ENCODE measurements at places on chromosomes 6 and 20. TPM values are rescaled to one million over a fixed set of nuclear protein-coding genes. Genes with fewer than 3 reads are reported as not detected.

WFDC5 gene
- not detected for total RNA-seq

HLA-B gene
- total RNA-seq: 84.2 TPM

CYP21A2 gene
- total RNA-seq: 1.3 TPM

DLK2 gene
- 0.36 TPM for total RNA-seq

DNA sequence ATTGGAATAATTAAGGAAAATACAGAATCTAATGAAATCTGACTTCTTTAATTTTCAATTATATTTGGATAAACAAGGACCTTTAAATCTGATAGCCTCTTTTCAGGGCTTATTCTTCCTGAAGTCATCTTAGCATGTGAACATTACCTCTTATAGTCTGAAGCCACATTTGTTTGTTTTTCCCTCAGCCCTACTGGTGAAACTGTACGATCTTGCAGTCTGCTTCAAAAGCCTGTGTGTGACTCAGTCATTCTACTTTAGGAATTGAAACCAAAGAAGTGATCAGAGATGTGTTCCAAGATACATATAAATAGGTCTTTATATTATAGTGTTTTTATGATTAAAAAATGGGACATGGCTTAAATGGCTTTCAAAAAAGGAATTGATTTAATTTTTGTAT is 67.5 kb downstream of the MACROD2 start:
- no peak for DNase-seq

DNA sequence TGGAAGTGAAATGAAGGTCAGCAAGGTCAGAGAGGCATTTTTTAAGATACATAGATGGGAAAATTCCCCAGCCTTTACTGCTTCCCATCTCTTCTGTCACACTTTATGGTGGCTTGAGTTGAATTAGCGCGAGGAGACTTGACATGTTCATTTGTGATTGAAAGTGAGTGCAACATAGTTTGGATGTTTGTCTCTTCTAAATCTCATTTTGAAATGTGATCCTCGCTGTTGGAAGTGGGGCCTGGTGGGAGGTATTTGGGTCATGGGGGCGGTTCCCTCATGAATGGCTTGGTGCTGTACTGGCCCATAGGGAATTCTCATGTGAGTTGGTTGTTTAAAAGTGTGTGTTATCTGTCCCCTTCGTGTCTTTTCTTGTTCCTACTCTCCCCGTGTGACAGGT is 237.2 kb downstream of the CDKAL1 start:
- no peak for DNase-seq

GRCh38 chr6:14478381-14479225 is 361.0 kb downstream of the CD83 start:
- DNase-seq: peak; percentile 58

DNA sequence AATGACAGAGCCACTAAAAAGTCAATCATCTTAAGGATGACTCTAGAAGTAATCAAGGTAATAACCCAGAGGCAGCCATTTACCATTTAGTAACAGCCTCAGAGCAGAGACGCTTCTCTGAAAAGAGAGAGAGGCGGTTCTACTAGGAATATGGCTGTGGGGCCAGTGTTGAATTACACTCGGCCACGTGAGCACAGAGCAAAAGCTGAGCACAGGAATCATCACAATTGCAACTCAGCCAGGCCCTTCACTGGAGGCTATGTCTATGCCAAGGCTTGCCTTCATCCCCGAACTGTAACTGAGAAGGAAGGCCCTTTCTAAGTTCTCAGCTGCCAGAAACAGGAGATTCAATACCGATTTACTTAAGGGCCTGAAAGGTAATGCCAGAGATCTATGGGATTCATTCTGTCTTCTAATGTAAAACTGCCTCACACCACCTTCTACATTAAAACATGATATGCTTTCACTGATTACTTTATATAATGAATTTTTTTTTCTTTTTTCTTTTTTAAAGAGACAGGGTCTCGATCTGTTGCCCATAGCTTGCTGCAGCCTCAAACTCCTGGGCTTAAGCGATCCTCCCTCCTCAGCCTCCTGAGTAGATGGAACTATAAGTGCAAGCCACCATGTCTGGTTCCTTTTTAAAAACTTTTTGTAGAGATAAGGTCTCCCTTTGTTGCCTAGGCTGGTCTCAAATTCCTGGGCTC is 67.6 kb downstream of the NUDT3 start:
- peak; percentile 77 for DNase-seq
